ENCODE measurements at places on chromosomes 5 and 9. TPM values are rescaled to one million over a fixed set of nuclear protein-coding genes. Genes with fewer than 3 reads are reported as not detected.

GRIN1 gene
- 0.16 TPM for total RNA-seq

CCL27 gene
- total RNA-seq: 256 TPM

SIMC1 gene
- total RNA-seq: 27.8 TPM

- H3K4me1 ChIP-seq: peaks cover 31% of the 10 kb centered on the region
- H3K36me3 ChIP-seq: no peaks in the 10 kb centered on the region
- H3K27ac ChIP-seq: peak overlapping the region; percentile 78
- no peaks in the 10 kb centered on the region for H3K27me3 ChIP-seq
- DNase-seq: no peak
- H3K4me3 ChIP-seq: no peak overlapping the region
Measured at GRCh38 chr5:138725818-138726416, 27.3 kb upstream of the CTNNA1 start.

DNA sequence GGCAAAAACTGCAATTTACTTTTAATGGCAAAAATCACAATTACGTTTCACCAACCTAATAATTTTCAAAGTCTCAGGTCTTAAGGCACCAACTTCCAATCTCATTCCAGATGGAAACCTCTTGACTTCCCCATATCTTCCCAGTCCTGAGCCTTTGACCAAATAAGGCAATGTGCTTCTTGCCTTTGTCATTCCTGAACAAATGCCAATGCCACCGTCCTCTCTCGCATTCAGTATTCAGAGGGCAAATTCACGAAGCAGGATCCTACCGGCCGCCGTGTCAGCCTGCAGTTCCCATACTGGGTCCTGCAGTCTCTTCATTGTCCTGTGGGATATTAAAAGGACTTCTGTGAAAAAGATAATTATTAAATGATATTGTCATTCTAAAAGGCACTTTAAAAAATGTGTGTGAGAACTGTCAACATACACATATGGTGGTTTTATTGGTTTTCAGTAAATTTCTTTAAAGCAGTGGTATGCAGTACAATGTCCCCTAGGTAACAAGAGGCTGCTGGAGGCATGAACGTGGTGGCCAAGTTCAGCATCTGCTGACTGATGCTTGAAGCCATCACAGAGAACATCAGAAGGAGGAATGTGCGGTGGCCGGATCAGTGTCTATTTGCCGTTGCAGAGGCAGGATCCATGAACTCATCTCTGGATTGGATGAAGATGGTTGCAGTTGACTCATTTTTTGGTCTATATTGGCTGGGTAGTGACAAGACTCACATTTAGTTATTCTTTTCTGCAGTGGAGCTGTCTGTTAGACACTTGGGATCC lies 101.4 kb upstream of the IRX4 start:
- no peak for DNase-seq
- no peak overlapping the region for H3K4me3 ChIP-seq
- H3K27me3 ChIP-seq: no peaks in the 10 kb centered on the region
- no peak overlapping the region for H3K27ac ChIP-seq

GRCh38 chr9:129520082-129520481 lies 100.8 kb downstream of the C9orf50 start:
- H3K27me3 ChIP-seq: no peaks in the 10 kb centered on the region
- DNase-seq: peak; percentile 21
- no peak overlapping the region for H3K27ac ChIP-seq
- H3K36me3 ChIP-seq: no peaks in the 10 kb centered on the region
- H3K4me3 ChIP-seq: no peak overlapping the region
- no peaks in the 10 kb centered on the region for H3K4me1 ChIP-seq

GRCh38 chr5:160242145-160242544 lies 12.8 kb downstream of the FABP6 start:
- H3K36me3 ChIP-seq: no peaks in the 10 kb centered on the region
- no peak overlapping the region for H3K4me3 ChIP-seq

GRCh38 chr5:113524927-113525326 lies 11.4 kb downstream of the YTHDC2 start:
- no peak for DNase-seq

DNA sequence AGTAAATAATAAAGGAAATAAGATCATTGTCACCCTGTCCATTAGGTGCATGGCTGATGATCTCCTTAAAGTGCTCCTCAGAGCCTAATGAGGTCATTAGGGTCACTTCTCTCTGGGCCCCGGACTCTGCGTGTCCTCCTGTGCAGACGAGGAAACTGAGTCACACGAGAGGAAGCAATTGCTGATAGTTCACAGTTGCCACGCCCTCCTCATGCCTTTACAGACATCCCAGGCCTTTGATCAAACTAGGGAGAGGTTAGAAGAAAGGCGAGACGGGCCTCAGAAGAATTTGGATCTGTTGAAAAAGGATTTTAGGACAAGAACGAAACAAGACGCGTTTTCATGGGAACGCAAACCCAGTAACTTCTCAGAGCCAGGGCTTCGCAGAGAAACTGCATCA lies 32.0 kb upstream of the MSX2 start:
- peaks cover 3% of the 10 kb centered on the region for H3K4me1 ChIP-seq
- H3K27me3 ChIP-seq: peaks cover 79% of the 10 kb centered on the region
- DNase-seq: no peak

DNA sequence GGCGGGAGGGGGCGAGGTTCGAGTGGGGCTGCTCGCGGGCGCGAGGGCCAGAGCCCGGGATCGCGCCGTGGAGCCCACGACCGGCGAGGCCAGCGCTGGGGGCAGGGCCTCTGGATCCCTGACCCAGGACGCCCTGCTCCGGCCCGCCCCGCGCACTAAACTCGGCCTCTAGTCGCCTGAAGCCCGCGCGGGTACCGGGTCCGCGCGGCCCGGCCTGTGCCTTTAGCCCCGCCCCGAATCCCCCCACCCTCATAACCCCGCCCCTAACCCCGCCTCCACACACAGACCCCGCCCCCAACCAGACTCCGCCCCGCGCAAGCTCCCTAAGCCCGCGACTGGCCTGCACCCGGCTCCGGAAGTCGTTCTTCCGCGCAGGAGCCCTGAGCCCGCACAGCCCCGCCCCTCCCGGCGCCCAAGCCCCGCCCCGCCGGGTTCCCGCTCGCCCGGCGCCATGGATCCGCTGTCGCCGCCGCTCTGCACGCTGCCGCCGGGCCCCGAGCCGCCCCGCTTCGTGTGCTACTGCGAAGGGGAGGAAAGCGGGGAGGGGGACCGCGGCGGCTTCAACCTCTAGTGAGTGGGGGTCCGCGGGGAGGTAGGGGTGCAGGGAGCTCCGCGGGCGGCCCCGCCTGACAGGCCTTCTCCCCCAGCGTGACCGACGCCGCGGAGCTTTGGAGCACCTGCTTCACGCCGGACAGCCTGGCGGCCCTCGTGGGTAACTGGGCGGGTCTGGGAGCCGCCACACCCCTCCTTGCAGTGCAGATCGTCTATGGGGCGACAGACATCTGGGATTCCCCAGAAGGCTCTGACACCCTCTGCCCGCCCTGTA lies at the start of gene PAXX:
PAXX (plus strand) TSS at position 430 of the 826 bp plus-strand sequence; CDS start at position 452, 22 bp downstream.
- peaks cover 56% of the 10 kb centered on the region for H3K4me1 ChIP-seq
- H3K36me3 ChIP-seq: no peaks in the 10 kb centered on the region

DNA sequence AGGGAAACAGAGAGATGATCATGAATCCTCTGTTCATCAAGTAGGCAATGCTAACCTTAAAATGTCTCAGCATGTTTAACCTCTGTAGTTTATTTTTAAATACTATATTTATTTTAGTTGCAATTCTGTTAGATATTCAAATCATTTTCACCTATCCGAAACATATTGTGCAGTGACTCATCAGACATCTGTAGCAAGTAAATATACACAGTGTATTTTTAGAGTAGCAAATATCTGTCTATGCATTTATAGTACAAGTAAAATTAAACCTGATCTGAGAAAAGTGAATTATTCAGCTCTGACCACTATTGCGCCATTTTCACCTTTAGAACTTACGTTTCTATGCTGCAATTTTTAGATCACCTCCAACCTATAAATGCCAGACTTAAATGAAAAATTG lies 24.3 kb upstream of the TUSC1 start:
- no peak for DNase-seq
- H3K27me3 ChIP-seq: no peaks in the 10 kb centered on the region
- H3K27ac ChIP-seq: no peak overlapping the region
- no peak overlapping the region for H3K4me3 ChIP-seq
- no peaks in the 10 kb centered on the region for H3K36me3 ChIP-seq

DNA sequence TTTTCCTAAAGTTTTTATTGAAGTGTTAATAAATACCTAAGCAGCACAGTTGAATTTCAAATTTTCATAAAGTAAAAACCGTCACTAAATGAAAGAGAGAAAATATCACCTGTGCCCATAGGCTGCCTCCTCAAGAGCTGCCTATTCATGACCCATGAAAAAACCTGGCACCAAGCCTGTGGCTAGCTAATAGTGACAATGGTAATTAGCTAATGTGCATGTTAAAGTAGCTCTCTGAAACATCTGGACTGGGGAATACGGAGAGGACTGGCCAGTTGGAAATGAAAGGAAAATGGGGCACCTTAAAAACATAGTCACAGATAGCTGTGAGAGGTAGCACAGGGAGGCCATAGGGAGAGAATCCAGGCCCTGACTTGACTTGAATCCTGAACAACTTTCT lies 5.4 kb upstream of the GNE start:
- H3K36me3 ChIP-seq: no peaks in the 10 kb centered on the region
- no peak for DNase-seq
- no peaks in the 10 kb centered on the region for H3K27me3 ChIP-seq
- no peak overlapping the region for H3K27ac ChIP-seq
- no peak overlapping the region for H3K4me3 ChIP-seq

RANBP17 gene
- total RNA-seq: 1.6 TPM

GRCh38 chr9:22244139-22245011 lies 202.2 kb upstream of the DMRTA1 start:
- no peaks in the 10 kb centered on the region for H3K27me3 ChIP-seq
- no peak for DNase-seq
- no peak overlapping the region for H3K27ac ChIP-seq

- no peak overlapping the region for H3K4me3 ChIP-seq
- no peaks in the 10 kb centered on the region for H3K36me3 ChIP-seq
- no peaks in the 10 kb centered on the region for H3K4me1 ChIP-seq
- H3K27ac ChIP-seq: no peak overlapping the region
- DNase-seq: no peak
Measured at GRCh38 chr5:38330207-38330606, 71.8 kb downstream of the EGFLAM start.

- peaks cover 5% of the 10 kb centered on the region for H3K4me1 ChIP-seq
- H3K4me3 ChIP-seq: no peak overlapping the region
- no peak for DNase-seq
Measured at GRCh38 chr5:110376281-110376951, 350.1 kb downstream of the TMEM232 start.

GRCh38 chr5:109654455-109654854 lies 35.3 kb upstream of the MAN2A1 start:
- no peak for DNase-seq
- H3K4me1 ChIP-seq: peaks cover 3% of the 10 kb centered on the region
- H3K27me3 ChIP-seq: no peaks in the 10 kb centered on the region
- H3K4me3 ChIP-seq: no peak overlapping the region
- no peak overlapping the region for H3K27ac ChIP-seq

PCDHB10 gene
- 0.60 TPM for total RNA-seq

PTGS1 gene
- total RNA-seq: 64.3 TPM

PLAC8L1 gene
- total RNA-seq: not detected

DNA sequence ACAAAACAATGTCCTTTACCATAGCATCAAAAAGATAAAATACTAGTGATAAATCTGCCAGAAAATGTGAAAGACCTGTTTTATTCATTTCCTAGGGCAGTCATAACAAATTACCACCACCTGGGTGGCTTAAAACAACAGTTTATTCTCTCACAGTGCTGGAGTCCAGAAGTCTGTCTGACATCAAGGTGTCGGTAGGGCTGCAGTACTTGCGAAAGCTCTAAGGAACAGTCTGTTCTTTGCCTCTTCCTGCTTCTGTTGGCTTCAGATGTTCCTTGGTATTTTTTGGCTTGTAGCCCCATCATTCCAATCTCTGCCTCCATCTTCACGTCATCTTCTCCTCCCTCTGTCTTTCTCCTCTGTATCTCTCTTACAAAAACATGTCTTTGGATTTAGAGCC lies 51.0 kb downstream of the PTPDC1 start:
- H3K4me3 ChIP-seq: no peak overlapping the region
- H3K4me1 ChIP-seq: peaks cover 35% of the 10 kb centered on the region
- H3K36me3 ChIP-seq: no peaks in the 10 kb centered on the region
- no peaks in the 10 kb centered on the region for H3K27me3 ChIP-seq
- DNase-seq: no peak

DNA sequence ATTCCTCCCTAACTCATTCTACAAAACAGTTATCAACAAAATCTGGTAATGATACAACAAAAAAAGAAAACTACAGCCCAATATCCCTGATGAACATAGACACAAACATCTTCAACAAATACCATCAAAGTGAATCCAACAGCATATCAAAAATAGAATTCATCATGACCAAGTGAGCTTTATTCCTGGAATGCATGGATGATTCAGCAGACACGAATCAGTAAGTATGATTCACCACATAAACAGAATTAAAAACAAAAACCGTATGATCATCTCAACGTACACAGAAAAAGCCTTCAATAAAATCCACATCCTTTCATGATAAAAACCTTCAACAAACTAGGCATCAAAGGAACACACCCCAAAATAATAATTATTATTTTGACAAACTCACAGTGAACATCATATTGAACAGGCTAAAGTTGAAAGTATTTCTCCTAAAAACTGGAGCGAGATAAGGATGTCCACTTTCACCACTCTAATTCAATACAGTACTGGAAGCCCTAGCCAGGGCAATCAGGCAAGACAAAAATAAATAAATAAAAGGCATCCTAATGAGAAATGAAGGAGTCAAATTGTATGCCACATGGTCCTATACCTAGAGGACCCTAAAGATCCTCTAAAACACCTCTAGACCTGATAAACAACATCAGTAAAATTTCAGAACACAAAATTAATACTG lies 305.1 kb upstream of the RGMB start:
- no peaks in the 10 kb centered on the region for H3K36me3 ChIP-seq
- DNase-seq: no peak
- H3K27me3 ChIP-seq: no peaks in the 10 kb centered on the region
- H3K4me3 ChIP-seq: no peak overlapping the region
- no peak overlapping the region for H3K27ac ChIP-seq

DNA sequence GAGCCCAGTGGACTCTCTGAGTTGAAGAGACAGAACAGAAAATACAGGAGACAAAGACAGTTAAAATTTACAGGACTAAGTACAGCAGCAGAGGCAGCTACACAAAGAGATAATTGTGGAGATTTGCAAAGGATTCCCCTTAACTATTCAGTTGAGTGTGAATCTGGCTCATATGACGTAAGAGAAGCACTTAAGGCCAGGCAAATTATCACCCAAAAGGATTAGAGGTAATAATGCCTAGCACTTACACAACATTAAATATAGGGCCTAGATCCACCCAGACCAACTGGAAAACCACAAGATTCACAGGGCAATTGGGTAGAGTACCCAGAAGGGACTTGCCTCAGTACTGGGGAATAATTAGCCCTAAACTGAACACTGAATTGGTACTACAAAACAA lies 41.3 kb downstream of the ADAMTS6 start:
- no peaks in the 10 kb centered on the region for H3K4me1 ChIP-seq
- no peak for DNase-seq
- H3K27me3 ChIP-seq: no peaks in the 10 kb centered on the region
- no peak overlapping the region for H3K27ac ChIP-seq
- no peak overlapping the region for H3K4me3 ChIP-seq
- no peaks in the 10 kb centered on the region for H3K36me3 ChIP-seq

ALG2 gene
- 30.0 TPM for total RNA-seq
